ENCODE measurements at places on chromosomes 16 and 17.

DNA sequence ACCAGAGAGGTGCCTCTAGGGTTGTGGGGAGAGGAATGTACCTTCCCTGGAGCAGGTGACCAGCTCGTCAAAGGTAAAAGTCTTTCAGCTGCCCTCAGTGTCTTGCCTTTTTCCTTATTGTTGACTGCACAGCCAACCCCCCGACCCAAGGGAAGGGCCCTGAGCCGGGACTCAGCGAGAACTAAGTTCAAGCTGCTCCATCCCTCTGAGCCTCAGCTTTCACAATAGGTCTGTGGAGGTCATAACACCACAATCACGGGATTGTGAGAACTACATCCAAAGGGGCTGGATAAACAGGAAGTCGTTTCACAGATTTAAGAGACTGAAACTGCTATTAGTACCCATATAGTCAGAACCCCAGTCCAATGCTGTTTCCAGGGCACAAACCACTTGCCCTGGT lies 2.6 kb upstream of the KRT36 start:
- no peak for DNase-seq

DNA sequence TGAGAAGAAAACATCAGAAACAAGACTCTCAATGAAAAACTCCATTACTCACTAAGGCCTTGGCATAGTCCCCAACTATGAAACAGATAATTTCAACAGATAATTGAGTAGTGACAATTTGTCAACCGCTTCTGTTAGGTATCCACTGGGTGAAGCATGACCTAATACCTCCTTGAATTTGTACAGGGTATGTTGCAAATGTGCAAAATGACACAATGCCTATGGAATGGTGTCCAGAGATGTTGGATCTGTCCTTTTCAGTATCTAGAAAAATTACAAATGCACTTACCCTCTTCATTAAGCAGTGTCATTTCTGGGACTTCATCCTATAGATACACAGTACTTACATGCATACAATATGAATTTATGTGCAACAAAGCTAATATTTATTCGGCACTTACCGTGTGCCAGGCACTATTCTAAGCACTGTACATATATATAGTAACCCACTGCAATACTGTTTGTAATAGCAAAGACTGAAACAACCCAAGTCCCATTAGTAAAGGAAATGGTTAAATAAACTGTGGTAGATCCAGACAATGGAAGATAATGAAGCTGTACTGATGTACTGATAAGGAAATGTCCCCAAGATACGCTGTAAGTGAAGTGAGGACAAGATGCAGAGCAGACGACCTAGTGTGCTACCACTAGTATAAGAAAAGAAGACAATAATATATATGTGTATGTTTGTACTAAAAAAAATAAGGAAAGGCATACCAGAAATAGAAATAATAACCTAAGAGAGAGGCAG lies 21.4 kb upstream of the SLC6A4 start:
- peak; percentile 65 for DNase-seq

DNA sequence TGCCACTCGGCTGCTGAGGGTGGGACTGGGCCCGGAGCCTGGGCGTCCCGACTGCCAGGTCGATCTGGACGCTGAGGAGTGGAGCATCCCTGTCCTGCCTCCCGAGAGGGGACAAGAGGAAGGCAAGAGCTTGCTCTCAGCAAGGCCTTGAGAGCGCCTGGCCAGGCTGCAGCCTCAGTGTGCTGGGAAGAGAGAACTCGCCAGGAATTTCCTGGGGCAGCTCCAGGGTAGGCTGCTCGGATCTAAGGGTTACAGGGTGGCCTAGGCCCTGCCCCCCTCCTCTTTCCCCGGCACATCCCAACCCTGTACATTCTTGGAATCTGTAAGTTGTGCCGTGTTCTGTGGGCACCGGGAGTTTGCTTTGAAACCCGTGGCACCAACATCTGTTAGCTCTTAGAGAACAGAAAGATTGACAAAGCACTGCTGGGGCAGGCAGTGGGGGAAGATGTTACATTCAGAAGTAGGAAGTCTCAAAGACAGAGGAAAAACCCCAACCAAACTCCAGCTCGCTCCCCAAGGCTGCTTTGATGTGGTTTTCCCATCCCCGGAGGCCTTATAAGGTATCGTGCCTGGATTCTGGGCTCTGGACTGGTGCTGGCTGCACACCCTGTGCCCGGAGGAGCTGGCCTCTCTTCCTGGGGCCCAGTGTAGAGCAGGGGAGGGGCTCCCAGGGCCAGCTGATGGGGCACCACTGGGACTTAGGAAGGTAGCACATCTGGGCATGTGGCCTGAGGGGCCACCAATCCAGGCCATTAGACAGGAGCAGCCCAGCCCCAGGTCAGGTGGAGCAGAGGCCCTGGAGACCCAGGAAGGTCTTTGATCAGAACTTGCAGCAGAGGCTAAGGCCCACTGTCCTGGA lies 55.2 kb downstream of the NKD1 start:
- peak; percentile 84 for DNase-seq

DNA sequence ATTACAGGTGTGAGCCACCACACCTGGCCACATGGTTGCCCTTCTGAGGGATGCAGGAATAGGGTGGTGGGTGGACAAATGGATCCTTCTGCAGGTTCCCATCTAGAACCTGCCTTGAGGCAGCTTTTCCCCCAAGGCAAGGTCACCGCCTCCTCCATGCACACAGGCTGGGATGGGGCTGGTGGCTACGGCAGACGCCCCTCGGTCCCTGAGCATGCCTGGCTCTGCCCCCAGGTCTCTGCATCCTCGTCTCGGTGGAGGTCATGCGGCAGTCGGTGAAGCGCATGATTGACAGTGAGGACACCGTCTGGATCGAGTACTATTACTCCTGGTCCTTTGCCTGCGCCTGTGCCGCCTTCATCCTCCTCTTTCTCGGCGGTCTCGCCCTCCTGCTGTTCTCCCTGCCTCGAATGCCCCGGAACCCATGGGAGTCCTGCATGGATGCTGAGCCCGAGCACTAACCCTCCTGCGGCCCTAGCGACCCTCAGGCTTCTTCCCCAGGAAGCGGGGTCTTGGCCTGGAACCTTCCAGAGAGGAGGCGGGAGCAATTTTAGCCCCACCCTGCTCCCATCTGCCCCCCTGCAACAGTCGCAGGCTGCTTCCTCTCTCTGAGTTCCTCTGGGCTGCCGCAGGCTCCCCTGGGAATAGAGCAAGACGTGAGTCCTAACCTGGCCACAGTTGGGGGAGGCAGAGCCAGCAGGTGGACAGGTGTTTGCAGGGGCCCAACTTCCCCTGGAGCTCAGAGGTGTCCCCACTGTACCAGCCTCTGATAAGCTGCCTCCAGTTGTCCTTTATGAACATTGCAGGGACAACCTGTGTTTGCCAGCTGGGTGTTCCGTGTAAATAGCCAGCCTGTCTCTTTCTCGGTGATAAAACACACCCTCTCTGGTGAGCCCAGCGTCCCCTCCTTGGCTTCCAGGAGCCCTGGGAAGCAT lies 11.7 kb downstream of the CACNG1 start:
- no peak for DNase-seq

DNA sequence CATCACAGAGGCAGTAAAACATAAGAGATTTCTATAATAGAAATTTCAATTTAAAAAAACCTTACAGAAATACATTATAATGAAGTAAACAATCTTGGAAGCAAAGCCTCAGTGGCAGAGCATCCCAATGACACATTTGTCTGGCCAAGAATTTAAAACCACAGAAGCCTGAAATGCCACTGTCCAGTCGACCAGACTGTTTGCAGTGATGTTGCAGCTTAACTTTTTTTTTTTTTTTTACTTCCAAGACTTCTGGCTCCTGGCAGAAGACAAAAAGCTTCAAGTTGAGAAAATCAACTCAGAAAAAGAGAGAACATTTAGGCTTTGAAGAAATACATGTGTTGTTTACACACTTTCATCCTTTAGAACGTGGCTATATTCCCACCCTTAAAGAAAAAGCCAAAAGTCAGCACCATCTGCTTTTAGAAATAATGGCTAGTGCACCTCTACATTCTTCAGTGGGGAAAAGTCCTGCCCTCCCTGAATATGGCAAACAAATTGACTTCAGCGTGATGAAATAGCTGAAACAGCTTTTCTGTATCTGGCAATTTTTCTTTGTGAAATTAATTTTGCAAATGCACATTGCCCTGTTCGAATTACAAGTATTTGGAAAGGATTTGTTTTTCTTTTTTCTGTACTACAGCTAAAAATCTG lies 205.5 kb upstream of the MON1B start:
- peak; percentile 1 for DNase-seq

DNA sequence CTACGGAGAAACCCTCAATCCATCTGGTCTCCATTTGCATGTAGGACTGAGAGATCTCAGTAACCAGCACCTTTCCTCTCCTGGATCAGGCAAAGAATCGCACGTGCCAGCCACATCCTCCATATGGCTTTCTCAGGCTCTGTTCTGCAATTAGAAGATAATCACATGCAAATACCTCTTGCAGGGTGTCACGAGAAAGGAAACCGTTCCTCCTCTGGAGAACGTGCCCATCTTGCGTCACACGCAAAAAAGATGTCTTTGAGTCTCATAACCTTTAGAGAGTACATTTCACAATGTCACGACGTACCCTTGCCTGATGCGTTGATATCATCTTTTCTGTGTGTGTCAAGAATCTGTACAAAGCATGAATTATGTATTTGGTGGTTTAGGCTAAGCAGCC lies 36.2 kb upstream of the DNAH17 start:
- DNase-seq: no peak

DNA sequence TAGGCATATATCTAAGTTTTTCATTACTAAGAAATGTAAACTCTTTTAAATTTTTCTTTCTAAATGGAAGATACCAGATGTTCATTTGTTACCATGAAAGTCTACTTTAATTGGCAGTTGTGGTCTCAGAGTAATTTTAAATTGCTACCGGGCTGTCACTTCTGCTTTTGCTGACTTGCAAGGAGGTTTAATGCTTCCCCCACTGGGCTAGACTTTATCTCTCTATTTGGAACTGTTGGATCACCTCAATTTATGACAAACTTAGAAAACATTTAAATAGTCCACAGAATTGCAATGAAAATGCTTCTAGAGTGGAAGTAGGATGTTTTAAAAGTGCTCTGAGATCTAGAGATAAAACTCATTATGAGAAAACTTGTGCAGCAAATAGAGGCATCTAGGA lies 479.8 kb upstream of the GOT2 start:
- peak; percentile 28 for DNase-seq

DNA sequence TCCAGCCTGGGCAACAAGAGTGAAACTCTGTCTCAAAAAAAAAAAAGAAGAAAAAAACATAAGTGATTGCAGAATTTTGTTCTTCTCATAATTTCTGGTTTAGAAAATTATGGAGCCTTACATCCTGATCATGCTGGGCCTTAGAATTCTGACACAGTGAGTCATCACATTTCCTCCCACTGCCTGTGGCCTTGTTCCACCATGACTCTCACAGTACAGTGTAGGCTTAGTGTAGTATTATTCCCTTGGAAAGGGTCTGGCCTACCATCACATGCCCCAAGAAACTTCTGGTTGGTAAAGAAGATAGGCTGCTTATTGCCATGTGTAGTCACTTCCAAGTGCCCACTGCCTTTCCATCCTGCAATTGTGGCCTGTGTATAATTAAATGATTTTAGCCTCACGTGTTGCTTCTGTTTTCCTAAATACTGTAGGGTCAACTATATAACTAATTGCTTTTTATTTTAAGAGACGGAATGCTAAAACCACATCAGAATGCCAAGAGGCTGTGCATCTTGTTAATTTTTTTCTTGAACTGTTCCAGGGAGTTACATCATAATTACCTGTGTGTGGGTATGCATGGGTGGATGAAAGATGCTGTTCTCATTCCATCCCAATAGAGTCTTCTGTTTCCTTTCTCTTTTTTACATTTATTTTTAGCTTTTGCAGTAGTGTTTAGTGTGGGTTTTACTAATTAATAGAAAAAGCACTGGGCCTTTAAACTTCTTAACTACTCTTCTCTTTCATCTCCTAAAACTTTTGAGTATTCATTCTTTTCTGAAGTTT lies 25.9 kb downstream of the OGFOD1 start:
- peak; percentile 90 for DNase-seq

GRCh38 chr16:53968454-53968853 lies 264.5 kb downstream of the FTO start:
- peak; percentile 67 for DNase-seq

DNA sequence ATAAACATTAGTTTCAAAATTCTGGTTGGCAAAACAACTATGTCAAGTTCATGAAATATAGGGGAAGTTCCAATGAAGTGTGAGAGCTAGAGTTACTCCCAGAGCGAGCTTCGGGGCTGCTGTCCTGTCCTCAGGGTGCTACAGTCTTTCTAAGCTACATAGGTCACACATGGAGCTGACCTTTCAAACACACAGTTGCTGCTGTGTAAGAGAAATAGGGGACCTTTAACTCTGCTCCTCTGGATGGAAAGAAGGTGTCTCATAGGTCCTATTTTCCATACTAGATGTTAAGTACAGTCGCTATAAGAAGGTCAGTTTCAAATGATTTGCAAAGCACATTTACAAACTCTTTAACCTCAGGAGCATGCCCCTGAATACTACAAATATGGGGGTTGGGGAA lies 6.3 kb upstream of the AHSP start:
- no peak for DNase-seq

- DNase-seq: peak; percentile 23
Observed at GRCh38 chr16:53714205-53715022, 10.5 kb downstream of the FTO start.

- DNase-seq: no peak
Observed at GRCh38 chr16:59500601-59501000, 766.5 kb upstream of the GOT2 start.

DNA sequence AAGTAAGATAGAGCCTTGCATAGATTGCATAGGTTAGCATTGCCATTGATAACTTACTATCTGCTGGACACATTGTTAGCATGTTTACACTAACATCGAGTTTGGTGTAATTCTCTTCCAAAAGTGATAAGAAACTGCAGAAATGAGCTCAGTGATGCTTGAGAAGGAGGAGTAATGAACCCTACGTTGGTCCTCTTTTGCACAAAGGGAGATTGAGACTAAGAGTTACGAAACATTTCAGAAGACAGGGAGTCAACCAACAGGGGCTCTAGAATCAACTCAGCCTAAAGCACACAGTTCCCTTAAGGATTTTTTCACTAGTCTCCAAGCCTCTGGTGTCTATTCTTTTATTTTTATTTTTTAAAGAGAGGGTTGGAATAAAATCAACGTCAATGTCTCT lies 6.8 kb downstream of the CCL7 start:
- DNase-seq: no peak

- DNase-seq: peak; percentile 44
Observed at GRCh38 chr16:26905336-26905735, 161.4 kb upstream of the C16orf82 start.

DNA sequence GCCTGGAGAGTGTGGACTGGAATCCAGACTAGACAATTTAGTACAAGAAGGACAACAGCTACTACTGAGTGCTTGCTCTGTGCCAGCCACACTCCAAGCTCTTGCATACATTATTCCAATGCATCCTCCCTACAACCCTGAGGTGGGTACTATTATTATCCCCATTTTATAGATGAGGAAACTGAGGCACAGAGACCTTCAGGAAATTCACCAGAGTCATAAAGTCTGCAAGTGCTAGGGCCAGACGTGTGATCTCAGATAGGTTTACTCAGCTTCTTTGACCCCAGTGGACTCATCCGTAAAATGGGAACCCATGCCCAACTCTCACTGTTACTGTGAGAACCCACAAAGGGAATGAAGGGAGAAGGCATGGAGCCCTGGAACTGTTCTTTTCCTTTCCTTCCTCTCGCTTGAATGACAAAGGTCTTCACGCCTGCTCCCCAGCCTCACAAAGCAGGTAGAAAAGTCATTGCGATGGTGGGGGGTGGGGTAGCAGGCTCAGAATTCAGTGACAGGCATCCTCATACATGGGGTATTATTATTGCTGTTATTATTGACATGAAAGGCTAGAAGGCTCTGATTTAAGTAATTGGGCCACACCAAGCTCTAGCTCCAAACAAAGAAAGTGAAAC lies 160.0 kb downstream of the ZNF423 start:
- DNase-seq: no peak

GRCh38 chr16:75206749-75207451 lies at the start of gene CTRB2:
Gene CTRB2 (minus strand): TSS chr16:75207161. CDS start chr16:75207141, 20 bp downstream.
- DNase-seq: no peak
